ENCODE measurements at places on chromosomes 2 and 18. TPM values are rescaled to one million over a fixed set of nuclear protein-coding genes. Genes with fewer than 3 reads are reported as not detected.

The EVX2 gene
- total RNA-seq: not detected

The UBE2E3 gene
- 42.0 TPM for total RNA-seq

The SPDYA gene
- total RNA-seq: 1.3 TPM

The GKN1 gene
- total RNA-seq: not detected

The POMC gene
- total RNA-seq: 3.0 TPM

The NYAP2 gene
- not detected for total RNA-seq

The DES gene
- total RNA-seq: not detected
